SW 1271 (cell line): ENCODE measurements at places on chromosomes 16 and 17.

- no peak for DNase-seq
Measured at GRCh38 chr17:82685291-82685690, 13.2 kb downstream of the RAB40B start.

DNA sequence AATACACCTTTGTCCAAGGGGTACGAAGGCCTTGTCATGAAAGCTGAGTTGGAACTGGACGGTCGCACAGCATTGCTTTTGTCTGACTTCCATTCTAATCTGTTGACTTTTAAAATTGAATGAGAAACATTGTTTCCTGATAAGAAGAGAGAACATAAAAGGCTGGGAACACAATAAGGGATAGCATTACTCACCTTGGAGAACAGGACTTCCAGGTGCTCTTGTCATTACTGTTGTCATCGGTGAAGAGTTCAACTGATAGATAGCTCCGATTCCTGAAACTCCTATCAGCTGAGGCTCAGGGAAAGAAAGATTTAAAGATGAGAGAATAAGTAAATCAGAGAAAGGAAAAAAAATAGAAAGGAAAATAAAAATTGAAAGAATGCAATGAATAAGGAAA is 351.1 kb downstream of the KCNJ2 start:
- DNase-seq = no peak

DNA sequence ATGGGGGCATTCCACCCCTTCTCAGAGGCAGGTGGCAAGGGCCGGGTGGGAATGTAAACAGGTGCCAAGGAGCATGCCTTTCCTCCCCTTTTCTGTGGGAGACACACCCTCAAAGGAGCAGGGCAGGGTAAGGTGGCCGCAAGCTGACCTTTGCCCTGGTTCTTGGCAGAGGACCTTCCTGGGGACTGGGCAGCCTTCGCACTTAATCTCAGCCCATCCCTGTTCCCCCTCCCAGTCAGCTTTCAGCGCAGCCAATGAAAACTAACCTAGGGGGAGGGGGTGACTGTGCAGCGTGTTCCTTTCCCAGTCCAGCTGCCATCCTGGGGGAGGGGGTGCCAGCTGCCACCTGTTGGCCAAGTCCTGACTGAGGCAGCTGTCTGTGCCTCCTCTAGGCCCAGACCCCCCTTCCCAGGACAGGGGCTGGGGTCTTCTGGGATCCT is 2.8 kb downstream of the TRAF4 start:
- no peak for DNase-seq

- DNase-seq = no peak
Measured at GRCh38 chr16:25835126-25835525, 143.4 kb downstream of the HS3ST4 start.

DNA sequence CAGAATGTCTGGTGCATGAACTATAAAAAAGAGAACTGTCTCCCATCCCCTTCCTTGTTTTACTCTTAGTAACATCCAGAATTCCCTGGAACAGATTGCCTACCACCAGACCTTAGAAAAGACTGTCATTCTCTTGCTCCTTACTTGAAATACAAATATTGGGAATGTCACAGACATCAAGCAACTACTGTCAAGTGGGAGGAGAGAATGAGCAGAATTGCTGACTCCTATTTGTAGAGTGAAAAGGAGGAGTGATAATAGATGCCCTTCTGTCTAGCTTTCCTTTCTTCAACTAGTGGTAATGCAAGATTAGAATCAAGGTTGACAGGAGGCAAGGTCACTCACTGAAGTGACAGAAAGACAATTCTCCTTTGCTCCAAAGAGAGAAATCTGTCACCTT is 23.9 kb upstream of the NOL11 start:
- DNase-seq = no peak

DNA sequence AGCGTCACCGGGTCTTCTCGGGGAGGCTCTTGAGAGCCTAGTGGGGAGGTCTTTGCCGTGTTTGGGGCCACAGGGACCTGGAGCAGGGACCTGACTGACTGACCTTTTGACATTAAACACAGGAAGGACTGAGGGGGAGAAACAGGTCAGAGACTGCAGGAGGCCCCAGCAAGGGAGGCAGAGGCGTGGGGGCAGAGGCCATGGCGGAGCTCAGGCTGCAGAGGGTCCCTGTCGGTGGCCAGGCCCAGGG is 41.6 kb upstream of the GSE1 start:
- no peak for DNase-seq

DNA sequence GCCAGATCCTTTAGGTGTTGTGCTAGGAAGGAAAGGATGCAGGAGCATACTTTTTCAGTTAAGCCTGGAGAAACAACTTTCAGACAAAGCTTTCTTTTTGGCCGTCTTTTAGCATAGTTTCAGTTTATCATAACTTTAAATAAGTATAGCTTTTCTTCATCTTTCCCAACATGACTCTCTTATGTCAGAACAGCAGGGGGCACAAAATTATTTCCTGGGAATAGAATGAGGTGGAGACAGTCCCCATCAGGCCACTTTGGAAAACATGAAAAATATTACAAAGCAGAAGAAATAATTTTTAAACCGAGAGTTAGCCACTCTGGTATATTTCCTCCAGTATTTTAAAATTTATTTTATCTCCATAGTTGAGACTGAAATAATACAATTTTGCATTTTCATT is 387.6 kb downstream of the HAPSTR1 start:
- DNase-seq = no peak
